ENCODE measurements at places on chromosomes 11 and 22.
A peak's percentile ranks its signal among the peaks of the same experiment; 100 is the strongest.

- DNase-seq = no peak
Observed at GRCh38 chr11:85431319-85431718, 195.8 kb downstream of the DLG2 start.

DNA sequence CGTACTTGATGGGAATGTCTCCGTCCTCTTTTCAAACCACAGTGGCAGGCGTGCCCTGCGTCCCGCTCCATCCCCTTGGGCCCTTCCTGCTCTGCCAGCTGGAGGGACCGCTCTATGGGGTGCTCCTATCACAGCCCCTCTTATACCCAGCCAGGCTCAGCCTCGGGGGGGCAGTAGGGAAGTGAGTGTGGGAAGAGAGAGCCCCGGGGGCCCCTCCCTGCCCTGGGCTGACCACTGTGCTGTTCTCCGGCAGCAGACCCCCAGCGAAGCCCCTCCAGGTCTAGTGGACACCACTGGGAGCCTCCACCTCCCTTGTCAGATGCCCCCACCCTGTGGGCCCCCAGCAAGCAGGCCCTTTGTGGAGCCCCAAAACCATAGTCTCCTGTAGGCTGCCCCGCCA, 572.5 kb downstream of the BRD1 start:
- no peak for DNase-seq

DNA sequence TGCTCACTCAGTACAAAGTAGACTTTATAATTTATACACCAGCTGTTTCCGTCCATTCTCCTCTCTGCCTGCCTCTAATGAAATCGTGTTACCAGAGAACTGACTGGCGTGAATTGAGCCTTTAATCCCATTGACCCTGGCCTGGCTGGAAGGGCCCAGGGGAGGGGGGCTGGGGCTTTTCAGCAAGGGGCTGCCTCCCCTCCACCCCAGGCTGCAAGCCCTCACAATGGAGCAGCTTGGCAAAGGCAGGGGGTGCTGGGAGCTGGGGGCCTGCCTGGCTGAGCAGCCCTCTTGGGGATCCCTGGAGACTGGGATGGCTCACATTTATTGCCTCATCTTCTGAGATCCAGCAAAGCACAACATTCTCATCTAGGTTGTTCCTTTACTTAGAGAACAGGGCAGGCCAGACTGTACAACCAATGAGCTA, 25.8 kb upstream of the LMO1 start:
- peak; percentile 71 for DNase-seq

DNA sequence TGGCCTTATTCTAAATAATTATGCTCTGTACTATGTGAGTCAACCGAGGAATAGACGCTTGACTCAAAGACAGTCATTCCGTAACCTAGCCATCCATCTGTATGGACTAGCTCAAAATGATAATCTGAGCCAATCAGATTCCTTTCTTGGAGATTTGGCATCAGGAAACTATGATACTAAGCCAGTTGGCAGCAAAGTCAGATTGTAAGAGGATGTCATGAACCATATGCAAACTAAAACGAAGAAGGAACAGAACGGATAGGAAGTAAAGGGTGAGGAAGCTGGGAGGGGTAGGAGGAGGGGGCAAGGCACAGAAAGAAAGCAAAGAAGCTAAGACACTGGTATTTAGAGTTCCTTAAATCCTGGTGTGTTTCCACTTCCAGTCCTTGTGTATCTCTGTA, 10.7 kb upstream of the SESN3 start:
- DNase-seq = no peak

DNA sequence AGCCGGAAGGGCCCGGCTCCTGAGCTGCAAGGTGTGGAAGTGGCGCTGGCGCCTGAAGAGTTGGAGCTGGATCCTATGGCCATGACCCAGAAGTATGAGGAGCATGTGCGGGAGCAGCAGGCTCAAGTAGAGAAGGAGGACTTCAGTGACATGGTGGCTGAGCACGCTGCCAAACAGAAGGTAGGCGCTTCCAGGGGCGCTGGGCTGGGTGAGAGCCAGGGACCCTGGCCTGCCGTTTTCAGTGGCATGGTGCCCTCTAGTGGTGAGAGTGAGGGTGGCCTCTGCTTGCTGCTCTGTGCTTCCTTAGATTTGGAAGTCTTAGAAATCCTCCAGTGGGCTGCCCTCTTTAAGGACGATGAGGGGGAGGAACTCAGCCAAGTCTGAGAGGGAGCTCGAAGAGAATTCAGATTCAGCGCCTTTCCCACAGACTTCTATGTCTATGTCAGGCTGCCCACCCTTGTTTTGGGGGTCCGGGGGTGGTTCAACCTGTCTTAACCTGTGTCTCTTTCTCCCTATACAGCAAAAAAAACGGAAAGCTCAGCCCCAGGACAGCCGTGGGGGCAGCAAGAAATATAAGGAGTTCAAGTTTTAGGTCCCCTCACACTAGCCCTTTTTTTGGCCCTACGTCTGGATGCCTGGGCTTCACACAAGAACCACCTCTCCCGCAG, 1.8 kb upstream of the PACS1 start:
- peak; percentile 53 for DNase-seq

- DNase-seq = no peak
Observed at GRCh38 chr11:11505190-11505589, 116.6 kb downstream of the GALNT18 start.

DNA sequence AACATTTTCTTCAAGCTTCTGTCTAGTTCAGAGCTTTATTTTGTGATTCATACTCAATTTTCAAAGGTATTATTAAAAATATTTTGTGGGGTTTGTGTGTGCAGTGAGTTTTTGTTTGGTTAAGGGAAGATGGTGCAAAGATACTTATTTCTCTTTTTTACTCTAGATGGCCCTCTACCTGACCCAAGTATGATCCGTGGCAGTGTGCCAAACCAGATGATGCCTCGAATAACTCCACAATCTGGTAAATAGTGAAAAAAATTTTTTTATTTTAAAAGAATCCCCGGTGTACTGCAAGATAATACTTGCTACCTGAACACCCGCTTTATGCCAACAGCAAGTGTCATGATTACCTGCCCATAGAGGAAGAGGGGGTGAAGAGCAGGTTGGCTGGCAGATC, 54.2 kb downstream of the EP300 start:
- no peak for DNase-seq

DNA sequence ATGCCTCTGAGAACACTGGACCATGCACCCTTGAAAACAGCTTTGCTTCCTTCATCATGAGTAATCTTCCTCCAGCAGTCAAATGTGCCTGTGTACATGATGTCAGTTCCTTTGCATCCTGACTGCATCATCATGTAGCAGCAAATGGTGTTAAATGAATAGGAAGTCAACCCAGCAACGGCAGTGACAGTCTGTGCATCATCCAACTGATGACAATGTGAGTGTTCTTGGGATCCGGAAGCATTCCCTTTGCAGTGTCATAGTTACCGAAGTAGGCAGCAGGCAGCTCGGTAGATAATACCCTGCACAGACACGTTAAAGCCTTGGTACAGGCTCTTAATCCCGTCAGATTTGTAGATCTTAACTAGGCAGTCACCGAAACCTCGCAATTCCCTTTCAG, 2.5 kb downstream of the WBP2NL start:
- DNase-seq = no peak

DNA sequence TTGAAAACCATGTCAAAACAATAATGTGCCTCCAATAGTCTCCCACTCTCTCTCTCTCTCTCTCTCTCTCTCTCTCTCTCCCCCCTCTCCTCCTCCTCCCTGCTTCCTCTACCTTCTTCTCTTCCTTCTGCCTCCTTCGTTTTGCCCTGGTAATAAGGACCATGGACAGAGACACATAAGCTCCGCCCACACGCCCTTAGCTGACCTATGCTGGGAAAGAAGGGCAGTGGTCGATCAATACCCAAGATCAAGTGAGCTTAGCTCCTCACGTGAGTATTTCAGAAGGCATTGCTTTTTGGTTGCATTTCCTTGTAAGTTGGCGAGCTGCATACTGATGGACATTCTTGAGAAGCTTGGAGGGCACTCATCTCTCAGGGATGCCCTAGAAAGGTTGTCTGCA, 194.8 kb downstream of the MIAT start:
- DNase-seq = no peak

DNA sequence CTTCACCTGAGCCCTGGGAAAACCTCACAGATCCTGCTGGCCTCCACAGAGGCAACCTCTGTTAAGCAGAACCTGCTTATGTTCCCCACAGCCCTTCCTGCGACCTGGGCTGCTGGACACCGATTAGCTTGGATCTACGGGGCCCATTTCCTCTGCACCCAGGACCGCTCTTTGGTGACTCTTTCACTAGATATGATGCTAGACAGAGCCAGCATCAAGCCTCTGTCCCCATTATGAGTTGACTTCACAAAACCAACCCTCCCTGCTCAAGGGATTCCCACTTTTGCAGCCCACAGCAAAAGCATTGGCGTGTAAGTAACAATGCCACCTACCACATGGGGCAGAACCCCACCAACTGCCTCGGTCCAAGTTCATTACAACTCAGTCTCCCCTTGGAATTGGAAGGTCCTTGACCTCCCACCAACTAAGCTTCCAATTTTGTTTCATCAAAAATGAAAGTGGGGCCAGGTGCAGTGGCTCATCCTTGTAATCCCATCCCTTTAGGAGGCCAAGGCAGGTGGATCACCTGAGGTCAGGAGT, 15.2 kb upstream of the TMPRSS4 start:
- no peak for DNase-seq

GRCh38 chr22:39661842-39662685, 91.5 kb downstream of the CACNA1I start:
- peak; percentile 25 for DNase-seq

DNA sequence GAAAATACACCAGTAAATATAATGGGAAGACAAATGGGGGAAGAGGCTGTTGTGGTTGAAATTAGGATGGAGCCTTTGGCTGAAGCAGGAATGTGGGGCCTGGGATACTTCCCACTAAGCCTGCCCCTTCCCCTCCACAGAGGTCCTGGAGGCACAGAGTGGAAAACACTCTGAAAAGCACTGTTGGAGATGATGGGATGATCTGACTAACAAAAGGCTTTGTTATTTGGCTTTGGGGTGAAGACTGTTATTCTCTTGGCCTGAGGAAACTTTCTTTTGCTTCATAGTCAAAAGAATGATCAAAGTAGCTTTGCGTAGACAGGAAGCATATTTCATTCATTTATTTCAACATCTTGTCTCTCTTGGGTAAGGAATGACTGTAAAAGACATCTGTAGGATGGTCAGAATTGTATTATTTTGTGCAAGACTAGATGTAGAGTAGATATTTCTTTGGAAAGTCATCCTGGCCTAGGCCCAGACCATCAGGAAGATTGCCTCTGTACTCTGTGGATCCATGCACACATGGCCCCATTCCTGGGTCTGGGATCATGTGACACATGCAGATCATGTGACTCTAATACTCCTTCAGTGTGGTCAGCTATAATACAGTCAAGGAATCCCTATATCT, 111.4 kb downstream of the SPON1 start:
- DNase-seq = no peak

GRCh38 chr11:7551571-7551970, 37.8 kb downstream of the PPFIBP2 start:
- no peak for DNase-seq

- DNase-seq = no peak
Observed at GRCh38 chr11:67290801-67291200, 1.7 kb downstream of the ANKRD13D start.

- no peak for DNase-seq
Observed at GRCh38 chr11:108364159-108364558, 103.2 kb downstream of the C11orf65 start.

- no peak for DNase-seq
Observed at GRCh38 chr22:48797731-48798130, 1029.9 kb downstream of the BRD1 start.

DNA sequence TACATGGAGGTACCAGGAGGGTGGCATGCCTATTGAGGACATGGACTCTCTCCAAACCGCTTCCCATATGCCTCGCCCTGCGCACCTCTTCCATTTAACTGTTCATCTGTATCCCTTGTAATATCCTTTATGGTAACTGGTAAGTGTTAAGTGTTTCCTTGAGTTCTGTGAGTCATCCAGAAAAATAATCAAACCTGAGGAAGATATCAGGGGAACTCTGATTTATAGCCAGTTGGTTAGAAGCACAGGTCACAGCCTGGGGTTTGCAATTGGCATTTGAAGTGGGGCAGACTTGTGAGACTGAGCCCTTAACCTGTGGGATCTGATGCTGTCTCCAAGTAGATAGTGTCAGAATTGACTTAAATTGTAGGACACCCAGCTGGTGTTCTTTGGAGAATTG, 27.6 kb upstream of the CAT start:
- no peak for DNase-seq

DNA sequence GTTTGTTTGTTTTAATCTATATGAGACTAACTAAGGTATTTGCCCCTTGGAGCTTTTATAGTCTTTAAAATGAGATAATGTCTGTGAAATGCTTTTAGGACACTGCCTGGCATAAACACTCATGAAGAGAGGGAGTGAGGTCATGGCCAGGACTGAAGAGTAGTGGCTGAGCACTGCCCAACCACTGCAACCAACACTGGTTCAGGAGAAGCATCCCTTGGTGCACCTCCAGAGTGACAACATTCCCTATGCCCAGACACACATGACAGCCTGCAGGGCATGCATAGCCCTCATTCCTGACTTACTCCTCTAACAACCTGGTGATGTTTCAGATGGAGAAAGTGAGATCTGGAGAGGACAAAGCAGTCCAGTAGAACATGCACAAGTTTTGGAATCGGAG, 36.1 kb downstream of the ME3 start:
- DNase-seq = no peak

DNA sequence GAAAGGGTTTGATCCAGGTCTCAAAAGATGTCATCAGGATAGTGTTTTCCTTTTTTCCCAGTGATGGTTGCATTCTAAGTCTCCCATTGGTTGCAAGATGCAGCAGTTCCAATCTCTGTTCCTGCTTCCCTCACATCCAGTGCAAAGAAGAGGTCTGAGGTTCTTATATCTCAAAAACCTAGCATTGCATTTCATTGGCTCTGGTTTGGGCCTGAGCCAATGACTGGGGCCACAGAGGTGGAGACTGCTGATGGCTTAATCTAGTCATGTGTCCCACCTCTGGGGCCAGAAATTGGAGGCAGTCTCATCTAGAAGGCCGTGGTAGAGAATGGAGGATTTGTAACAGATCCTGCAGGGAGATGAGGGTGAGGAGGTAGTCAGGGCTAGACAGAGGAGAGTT, 13.2 kb upstream of the MICAL2 start:
- no peak for DNase-seq

DNA sequence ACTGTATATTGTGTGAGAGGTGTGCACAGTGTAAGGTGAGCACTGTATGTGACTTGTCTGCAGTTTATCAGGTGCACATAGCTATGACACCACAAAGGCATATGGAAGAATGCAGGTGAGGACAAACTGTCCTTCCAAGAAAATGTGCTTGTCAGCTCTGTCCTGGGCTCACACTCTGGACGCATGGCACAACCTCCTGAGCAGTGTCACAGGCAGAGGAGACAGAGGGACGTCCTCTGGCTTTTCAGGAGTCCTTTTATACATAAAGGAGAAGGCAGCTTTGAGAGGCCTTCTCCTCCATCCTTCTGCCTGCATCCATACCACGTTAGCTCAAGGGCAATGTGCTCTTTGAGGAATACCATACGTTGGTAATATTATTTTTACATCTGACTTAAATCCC, 7.5 kb upstream of the MYOD1 start:
- DNase-seq = no peak

GRCh38 chr11:113613619-113614018, 92.5 kb downstream of the TMPRSS5 start:
- DNase-seq = no peak

- DNase-seq = no peak
Observed at GRCh38 chr11:122784325-122784955, 53.9 kb upstream of the CRTAM start.

- DNase-seq = no peak
Observed at GRCh38 chr11:13963949-13964770, 1.6 kb downstream of the SPON1 start.

Measured in NCI-H1417 (cell line).